GM19239 (cell line): ENCODE measurements at places on chromosomes 3 and 15.

DNA sequence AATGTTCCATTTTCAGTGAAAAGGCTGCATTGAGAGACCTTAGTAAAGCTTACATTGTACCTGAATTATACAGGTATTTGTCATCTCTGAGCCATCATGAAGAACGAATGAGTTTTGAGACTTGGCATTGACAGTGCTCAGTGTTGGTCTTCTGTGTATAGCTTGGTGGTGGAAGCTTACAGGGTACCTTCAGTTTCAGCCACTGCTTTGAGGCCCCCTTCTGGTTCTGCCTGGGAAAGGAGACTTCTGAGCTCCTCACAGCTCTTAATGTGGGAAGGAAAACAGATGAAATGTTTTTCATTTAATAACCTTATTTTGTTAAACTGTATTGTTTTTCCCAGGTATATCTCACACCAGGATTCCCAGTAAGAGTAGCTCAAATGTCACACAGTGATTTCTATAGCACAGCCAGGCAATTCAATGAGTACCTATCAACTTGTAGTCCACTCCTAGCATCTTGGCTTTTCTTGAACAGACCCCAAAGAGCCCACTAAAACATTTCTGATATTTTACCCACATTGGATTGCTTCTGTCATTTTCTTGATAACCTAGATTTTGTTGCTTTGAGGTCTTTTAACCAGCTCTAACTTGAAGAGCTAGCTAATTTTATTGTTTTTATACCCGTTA, 5.6 kb downstream of the SERPINI1 start:
- peak; percentile 4 for DNase-seq

GRCh38 chr3:51955175-51955892, at the start of gene GPR62:
GPR62 (plus strand) TSS chr3:51955381; CDS start chr3:51955653, 272 bp downstream.
- DNase-seq = no peak

- peak; percentile 44 for DNase-seq
These were observed 6.1 kb upstream of the DUSP7 start for GRCh38 chr3:52062505-52062904.

- no peak for DNase-seq
These were observed 2.7 kb upstream of the SERF2 start for GRCh38 chr15:43789409-43789808.

GRCh38 chr15:98813951-98814350, 165.6 kb downstream of the IGF1R start:
- DNase-seq = no peak

DNA sequence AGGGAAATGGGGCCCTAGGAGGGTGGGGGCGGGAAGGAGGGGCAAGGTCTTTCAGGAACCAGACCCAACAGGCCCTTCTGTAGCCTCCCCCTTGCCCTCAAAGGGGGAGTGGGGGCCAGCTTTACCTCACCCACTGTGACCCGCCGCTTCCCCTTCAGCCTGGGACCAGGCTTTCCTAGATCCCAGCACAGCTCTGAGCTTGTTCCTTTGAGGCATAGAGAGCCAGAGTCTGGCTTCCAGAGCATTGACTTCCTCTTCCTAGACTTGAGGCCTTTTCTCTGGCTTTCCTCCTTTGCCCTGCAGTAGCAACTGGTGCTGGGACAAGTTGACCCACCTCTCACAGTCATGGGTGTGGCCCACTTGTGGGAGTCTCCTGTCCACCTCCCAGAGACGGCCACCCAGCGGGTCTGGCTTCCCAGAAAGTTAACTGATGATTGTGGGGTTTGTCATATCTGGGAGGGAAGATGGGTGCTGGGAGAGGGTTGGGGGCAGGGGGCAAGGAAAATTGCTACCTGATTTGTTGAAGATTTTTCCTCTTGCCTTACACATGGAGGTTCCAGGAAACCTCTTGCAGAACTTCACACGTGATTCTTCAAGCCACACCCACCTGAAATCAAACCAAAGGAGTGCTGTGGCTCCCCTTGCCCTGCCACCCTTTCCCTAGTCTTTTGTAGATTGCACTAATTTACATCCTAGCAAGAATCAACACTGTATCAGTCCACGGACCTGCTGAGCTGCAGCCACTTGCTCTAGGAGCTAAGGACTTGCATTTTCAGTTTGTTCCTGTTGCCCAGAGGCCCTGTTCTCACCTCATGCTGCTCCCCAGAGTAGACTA, 4.1 kb upstream of the CHST14 start:
- DNase-seq = no peak

DNA sequence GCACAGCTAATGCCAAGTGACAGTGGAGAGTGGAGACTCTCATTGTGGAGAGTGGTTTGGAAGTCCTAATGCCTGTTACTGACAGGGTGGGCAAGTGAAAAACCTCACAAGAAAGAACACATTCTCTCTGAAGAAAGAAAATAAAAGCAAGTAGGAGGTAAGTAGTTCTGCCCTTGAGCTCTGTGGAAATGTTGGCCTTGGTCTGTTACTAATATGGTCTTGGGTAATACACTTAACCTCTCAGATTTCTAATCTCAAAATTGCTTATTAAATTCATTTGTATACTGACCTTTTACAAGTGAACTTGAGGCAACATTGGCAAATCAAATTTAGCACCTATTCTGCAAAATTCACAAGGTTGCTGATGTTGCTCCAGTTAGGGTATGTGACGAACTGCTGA, 291.6 kb upstream of the CBLB start:
- DNase-seq = no peak

DNA sequence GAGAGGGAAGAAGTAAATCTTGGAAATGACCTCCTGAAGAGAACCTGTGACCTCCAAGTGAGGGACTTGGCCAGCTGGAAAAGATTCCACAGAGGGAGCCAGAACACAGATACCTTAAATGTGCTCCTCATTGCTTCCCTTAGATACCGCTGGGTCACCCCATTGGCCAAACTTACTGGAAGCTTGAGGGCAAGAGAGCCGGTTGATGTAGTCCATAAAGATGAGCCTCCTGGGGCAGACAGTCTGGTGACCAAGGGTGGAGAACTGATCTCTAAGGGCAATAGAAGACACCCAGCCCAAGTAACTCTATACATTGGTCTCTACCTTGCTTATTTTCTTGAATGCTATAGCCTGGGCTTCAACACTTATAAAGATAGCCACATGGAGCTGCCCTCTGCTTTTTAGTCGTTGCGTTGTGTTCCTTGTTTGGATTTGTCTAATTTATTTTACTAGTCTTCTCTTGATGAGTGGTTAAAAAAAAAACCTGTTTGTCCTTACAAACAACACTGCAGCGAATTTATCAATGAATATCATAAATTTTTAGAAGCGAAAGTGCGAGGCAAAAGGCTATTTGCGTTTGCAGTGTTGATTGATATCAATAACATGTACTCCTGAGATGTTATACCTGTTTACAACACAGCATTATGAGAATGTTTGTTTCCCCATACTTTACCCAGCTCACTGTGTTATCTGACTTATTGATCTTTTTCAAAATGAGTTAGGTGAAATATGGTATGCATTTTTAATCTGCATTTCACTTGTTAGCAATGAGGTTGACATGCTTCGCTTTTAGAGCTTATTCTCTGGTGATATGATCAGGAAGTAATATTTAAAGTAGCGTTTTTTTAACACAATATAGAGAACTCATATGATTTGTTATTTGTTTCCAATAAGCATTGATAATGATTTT, 31.2 kb downstream of the TGFBR2 start:
- DNase-seq = no peak

DNA sequence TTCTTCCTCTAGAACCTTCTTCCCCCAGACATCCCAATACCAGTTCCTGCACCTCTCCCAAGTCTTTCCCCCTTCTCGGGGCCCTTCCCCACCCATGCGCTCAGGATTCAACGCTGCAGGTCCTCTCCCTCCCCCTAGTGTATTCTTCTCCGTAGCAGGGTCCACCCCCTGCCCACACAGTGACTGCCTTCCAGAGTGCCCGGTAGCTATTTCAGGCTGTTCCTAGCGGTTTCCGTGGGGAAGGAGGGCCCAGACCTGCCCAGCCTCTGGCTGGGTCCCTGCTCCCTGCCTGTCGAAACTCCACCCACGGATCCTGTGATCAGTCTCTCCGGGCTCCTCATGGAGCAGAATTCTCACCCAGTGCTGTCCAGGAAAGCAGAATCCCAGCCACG, 45.2 kb upstream of the SEC61A1 start:
- DNase-seq = no peak

- no peak for DNase-seq
These were observed 831.7 kb upstream of the ARPP21 start for GRCh38 chr3:34807611-34808010.

- no peak for DNase-seq
These were observed 68.0 kb downstream of the CHL1 start for GRCh38 chr3:264394-265156.

DNA sequence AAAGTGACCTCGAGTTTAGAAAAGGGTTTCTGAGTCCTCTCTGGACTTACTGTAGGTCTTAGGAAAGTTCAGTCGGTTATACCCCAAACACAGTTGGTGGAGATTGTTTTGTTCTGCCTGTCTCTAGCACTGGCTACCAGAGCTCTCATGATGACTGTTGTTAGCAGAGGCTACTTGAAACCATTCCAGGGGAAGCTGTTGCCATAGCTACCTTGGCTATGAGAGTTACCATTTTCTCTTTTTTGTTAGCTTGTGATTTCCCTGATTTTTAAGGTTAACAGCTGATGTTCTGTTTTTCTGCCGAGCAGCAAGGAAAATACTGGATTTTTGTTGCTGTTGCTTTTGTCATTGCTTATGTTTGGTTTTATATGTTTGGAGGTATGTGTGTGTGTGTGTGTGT, 26.7 kb downstream of the ABHD2 start:
- no peak for DNase-seq

- DNase-seq = no peak
These were observed 75.0 kb upstream of the ANKRD28 start for GRCh38 chr3:15872807-15873206.

GRCh38 chr3:134029734-134030378, at the start of gene SLCO2A1:
SLCO2A1 (minus strand) TSS chr3:134029925; CDS start chr3:134029802, 123 bp downstream.
- no peak for DNase-seq

DNA sequence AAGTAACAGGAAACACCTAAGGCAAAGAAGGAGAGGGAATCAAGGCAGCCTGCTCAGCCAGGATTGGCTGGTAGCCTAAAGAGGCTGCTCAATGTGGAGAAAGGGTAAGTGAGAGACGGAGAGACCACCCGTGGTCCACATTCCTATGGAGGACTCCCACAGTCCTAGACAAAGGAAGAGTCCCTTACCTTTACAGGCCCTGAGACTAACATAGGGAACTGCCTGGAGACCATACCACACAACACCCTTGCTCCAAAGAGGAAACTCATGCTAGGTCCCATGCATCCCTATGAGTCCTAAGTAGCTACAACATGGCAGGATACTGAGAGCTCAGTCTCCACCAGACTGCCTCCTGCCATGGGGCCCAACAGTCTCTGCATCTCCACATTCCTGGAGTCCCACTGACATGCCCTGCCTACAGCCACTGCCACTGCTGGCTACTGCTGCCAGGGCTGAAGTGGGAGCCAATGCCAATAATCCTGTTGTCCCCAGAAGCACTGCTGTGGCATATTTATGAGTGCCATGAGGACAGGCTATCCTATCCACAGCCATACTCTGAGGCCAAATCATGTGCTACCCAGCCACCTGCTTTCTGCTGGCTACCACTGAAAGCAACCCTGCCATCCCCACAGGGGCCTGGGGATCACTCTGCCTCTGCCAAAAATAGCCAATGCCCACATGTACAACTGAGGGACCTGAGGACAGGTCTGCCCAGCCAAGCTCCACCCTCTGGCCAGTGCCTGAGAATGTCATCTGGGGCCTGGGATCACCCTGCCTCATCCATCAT, 45.0 kb downstream of the COPS2 start:
- DNase-seq = no peak

DNA sequence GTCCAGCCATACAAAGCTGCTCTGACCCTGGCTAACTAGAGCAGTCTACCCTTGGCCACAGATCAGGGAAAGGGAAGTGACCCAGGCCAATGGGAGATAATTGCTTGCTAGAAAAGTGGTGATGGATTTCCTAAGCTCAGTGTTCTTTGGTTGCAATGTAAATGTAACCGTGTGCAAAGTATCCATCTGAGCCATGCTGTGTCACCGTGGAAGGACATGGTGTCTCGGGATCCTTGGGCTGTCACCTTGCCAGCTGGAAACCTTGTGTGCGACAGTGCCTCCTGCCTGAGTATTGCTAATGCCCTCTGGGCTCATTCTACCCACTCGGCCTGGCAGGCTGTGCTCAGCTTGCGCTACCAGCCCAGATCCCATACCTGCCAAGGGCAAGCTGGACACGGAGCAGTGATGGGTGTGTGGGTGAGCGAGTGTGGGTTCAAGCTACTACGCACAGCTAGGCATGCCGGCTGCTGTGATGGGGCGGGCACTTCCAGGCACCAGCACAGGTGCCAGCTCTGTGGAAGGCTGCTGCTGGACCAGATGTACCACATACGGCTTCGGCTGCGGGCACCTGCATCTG, 10.7 kb upstream of the SIAH2 start:
- DNase-seq = no peak

- no peak for DNase-seq
These were observed 20.0 kb downstream of the MRPL46 start for GRCh38 chr15:88447206-88447605.

DNA sequence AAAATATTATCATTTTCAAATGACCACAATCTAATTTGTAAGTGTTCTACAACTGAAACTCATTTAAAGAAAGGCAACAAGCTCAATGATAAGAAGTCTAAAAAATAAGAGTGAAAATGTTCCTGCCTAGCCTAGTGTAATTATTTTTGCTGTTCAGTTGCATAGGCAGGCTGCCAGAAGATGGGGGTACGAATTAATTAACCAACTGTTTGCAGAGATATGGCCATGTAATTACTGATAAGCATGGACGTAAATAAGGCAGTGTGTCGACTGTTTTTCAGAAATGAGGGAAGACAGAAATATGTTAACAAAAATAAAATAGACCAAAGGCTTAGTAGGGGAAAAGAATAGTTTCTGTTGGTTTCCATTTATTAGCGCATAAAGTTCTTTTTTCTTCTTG, 24.7 kb upstream of the SCAANT1 start:
- no peak for DNase-seq

DNA sequence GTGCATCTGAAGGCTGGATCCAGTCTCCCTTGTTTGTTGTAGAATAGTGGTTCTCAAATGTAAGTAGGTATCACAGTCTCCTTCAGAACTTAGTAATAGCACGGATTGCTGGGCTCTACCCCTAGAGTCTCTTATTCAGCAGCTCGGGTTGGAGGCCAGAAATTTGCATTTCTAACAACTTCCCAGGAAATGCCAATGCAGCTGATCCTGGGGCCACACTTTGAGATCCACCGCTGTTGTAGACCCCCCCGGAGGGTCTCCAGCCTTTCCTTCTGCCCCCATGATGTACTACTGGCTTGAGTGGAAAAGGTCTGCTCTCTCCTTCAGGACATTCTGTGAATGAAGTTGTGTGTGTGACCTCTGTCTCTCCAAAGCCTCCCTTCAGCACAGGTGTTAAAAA, 153.8 kb upstream of the CTNNB1 start:
- no peak for DNase-seq
